ENCODE measurements at places on chromosomes 2 and 18. TPM values are rescaled to one million over a fixed set of nuclear protein-coding genes. Genes with fewer than 3 reads are reported as not detected.

DNA sequence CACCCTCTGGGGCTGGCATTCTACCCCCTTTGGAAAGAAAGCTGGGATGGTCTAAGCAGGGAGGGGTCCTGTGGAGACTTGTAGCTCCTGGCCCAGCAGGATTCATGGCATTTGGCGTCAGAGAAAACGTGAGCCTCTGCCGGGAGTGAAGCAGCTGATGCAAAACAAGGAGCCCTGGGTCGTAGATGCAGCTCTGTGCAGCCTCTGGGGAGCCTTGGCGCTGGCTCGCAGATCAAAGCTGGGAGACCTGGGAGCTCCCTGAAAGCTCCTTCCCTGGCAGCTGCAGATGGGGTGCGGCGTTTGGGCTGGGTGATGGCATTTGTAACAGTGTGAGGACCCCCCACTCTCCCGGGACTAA, 148.3 kb downstream of the KLHL29 start:
- peak overlapping the region; percentile 50 for H3K27ac ChIP-seq
- no peaks in the 10 kb centered on the region for H3K27me3 ChIP-seq
- peak overlapping the region; percentile 33 for H3K4me3 ChIP-seq
- no peak for DNase-seq
- H3K36me3 ChIP-seq: no peaks in the 10 kb centered on the region

TUBA3D gene
- total RNA-seq: not detected

LIPG gene
- total RNA-seq: not detected

GRCh38 chr2:134738141-134738870, 19.5 kb upstream of the TMEM163 start:
- no peak for DNase-seq
- H3K36me3 ChIP-seq: no peaks in the 10 kb centered on the region
- no peak overlapping the region for H3K4me3 ChIP-seq
- H3K27ac ChIP-seq: peak overlapping the region; percentile 90
- no peaks in the 10 kb centered on the region for H3K27me3 ChIP-seq

DNA sequence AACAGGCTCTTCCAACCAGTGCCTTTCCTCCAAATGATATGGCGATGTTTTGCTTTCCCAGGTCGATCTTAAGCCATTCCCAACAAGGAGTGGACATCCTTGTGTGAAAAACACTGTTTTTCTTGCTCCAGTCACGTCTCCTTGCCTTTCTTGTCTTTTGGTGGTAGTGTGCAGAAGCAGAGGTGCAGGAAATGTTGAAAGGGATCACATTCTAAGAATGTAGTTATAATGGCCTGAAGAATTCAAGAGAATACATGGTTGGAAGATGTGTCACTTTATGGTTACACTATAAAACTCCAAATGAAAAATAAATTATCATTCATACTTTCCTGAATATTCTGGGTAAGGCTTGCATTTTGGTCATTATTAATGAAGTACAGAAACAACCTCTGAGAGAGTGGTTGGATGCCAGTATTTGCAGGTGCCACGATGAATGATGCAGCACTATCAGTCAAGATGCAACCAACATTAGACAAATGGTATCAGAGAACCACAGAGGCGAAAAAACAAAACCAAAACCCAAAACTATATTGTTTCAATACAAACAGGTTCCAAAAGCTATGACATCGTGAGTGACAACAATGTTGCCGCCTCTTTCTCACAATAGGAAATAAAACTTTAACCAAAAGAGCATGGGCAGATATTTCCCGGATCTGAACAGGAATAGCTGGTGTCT, 27.5 kb upstream of the POLE4 start:
- no peak for DNase-seq
- no peaks in the 10 kb centered on the region for H3K27me3 ChIP-seq
- H3K4me3 ChIP-seq: no peak overlapping the region
- no peaks in the 10 kb centered on the region for H3K36me3 ChIP-seq

- H3K4me1 ChIP-seq: no peaks in the 10 kb centered on the region
- no peak overlapping the region for H3K27ac ChIP-seq
- H3K36me3 ChIP-seq: no peaks in the 10 kb centered on the region
- no peak for DNase-seq
Measured at GRCh38 chr2:222142027-222142426, 156.8 kb downstream of the PAX3 start.

DNA sequence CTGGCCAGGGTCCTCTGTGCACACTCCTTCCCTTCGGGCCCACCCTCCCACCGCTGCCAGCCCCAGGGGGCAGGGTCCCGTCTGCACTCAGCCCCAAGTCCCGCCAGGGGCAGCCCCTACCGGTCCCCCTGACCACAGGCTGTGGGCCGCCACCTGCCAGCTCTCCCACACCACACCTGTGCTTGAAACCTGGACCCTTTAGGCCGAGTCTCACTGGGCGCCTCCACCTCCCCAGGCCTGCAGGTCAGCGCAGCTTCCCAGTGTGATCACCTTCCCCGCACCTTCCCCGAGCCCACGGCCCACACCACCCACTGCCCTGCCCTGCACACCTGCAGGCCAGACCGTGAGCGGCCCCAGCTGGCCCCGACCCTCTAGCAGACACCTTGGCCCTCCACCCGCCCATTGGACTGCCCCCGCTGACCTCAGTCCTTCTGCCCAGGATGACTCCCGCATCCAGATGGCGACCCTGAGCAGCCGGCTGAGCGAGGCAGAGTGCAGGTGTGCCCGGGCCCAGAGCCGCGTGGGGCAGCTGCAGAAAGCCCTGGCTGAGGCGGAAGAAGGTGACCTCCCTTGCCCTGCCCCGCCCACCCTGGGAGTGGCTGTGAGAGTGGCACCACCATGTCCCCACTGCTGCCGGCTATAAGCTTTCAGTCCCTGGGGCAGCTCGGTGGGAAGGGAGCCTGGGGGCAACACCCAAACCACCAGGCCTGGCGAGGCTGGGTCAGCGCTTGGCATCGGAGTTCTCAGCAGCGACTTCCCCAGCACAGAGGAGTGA, 31.3 kb upstream of the SNED1 start:
- H3K27ac ChIP-seq: no peak overlapping the region
- no peaks in the 10 kb centered on the region for H3K4me1 ChIP-seq
- H3K36me3 ChIP-seq: no peaks in the 10 kb centered on the region
- DNase-seq: no peak
- H3K27me3 ChIP-seq: no peaks in the 10 kb centered on the region

GRCh38 chr2:53445383-53446070, 322.1 kb upstream of the CHAC2 start:
- no peaks in the 10 kb centered on the region for H3K4me1 ChIP-seq
- H3K4me3 ChIP-seq: no peak overlapping the region
- no peak overlapping the region for H3K27ac ChIP-seq
- DNase-seq: no peak
- no peaks in the 10 kb centered on the region for H3K27me3 ChIP-seq

DNA sequence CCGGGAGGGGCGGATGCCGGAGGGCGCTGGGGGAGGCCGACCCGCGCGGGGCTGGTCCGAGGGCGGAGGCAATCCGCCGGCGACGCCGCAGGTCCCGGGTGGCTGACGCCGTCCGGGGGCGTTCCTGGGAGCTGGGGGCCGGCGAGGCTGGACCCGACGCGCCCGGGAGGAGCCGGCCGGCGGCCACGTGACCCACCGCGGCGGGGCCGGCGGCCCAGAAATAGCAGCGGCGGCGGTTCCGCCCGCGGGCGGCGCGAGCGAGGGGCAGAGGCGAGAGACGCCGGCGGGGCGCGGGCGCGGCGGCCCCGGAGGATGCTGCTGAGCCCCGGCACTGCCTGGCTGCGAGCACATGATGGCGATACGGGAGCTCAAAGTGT, at the start of gene RAB31:
Gene RAB31, plus strand, starts transcription at position 245 of the 377 bp plus-strand sequence. Its CDS starts 105 bp downstream, at position 350.
- no peaks in the 10 kb centered on the region for H3K36me3 ChIP-seq
- H3K4me3 ChIP-seq: peak within 1 kb of the TSS; percentile 72
- H3K27ac ChIP-seq: peak within 1 kb of the TSS; percentile 76
- H3K4me1 ChIP-seq: peaks cover 48% of the 10 kb centered on the region
- DNase-seq: peak; percentile 71
